Suprapubic skin (tissue), 4 donors: ENCODE measurements at places on chromosomes 16 and 17.

GRCh38 chr17:80943346-80944145 lies 48.1 kb upstream of the CHMP6 start:
- peak; percentile 50 for DNase-seq

DNA sequence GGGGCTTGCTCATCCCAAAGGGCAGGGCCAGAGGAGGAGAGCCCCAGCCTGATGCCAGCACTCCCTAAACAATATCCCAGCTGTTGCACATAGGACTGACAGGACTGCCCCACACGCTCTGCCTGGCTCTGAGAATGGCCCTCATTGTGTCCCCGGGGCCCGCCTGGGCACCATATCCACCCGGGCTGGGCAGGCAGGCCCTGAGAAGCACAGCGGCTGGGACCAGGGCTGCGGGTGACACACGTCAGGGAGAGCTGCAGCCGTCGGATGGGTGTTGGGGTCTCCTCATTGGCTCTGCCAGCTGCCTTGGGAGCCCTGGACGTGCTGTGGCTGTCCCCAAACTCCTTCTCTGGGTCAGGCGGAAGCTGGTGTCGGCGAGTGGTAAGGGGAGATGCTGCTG lies 4.2 kb downstream of the BCAR1 start:
- DNase-seq, result no peak

- DNase-seq, result no peak
Measured at GRCh38 chr17:38879878-38880665, 10.2 kb downstream of the LASP1 start.

GRCh38 chr16:69111216-69111875 lies 5.9 kb downstream of the HAS3 start:
- DNase-seq, result no peak

- DNase-seq, result no peak
Measured at GRCh38 chr16:85172455-85173145, 60.3 kb upstream of the CIBAR2 start.

DNA sequence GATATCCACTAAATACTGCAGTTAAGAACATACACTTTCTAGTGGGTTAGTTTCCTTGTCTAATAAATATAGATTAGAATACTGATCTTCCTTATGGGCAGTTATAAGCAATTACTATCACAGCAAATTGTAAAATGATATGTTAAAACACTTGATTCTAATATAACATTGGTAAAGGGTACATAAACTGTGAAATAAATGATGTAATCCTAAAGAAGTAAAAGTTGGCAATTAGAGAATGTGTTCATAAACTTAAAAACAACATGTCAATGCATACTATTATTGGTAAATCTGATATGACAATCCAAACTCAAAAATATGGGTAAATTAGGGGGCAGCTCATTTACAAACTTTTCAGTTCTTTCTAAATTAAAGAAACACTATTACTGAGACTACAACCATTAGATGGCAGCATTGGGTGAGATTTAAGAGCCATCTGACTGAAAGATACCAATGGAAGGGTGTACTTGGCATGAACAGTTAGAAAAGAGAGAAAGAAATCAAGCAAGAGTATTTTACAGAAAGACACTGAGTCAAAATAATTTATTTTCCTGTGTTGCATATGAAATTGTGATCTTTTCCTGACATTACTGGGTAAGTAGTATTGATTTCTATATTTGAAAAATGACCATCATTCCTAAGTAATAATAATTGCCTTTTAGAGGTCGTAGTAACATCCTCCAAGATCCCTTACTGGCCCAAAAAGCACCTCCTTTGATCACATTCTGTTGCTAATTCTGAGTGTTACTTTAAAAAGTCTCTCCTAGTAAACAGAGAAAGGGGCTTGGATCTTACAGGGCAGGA lies 119.6 kb downstream of the SPAG9 start:
- DNase-seq, result no peak

DNA sequence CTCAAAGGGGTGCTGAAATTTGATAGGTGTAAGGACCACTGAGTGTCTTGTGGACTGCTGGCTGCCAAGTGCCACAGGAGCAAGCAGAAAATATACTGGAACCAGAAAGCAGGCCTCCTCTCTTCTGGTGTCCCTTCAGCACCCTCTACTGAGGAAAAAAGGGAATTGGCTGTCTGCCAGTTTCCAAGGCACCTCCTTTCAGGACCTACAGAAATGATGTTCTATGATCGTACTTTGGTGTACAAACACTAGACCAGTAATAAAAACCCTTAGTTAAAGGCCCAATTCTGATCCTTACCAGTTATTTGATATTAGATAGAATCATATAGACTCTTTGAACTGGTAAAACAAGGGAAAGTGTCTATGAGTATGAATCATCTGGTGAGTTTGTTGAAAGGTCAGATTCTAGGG lies 35.8 kb upstream of the BCAS3 start:
- no peak for DNase-seq

DNA sequence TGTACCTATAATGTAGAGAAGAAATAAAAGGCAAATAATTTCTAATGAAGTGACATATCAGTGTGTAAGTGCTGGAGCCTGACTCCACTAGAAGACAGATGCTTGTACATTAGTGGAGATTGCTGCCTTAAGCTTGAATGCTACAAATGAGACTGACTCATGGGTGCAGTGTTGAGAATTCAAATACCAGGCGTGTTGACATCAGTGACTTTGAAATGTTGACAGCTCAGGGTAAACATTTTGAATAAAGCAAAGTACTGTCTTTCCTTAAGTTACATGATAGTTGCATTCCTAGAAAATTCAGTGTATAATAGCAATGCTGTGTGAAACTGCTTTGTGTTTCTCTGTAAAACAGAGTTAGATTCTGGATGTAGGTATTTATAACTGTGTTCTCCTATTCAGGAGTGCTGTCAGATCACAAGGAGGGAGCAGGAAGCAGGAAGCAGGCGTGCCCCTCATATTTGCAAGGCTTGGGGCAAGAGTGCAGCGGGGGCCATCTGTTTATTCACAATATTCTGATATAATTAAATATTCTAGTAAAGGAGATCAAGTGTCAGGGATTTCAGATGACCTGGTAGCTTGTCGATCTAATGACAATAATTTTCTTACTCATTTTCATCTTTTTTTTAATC lies 119.0 kb downstream of the SPECC1 start:
- DNase-seq, result no peak

DNA sequence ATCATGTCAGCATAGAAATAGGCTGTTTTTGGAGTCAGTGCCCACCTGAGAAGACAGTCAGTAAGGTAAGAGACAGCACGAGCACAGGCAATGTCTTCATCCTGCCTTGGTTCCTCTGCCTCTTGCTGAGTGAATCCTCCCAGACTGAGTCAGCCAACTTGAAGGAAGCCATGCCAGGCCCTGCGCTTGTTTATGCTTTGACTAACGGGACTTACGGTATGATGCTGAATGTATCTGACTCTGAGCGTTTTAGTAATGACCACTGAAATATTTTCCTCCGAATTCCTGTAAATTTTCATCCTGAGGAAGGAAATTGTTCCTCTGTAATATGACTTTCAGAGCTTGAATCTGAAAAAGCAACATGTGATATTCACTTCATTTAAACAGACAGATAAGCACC lies 18.0 kb downstream of the C17orf67 start:
- DNase-seq, result no peak

DNA sequence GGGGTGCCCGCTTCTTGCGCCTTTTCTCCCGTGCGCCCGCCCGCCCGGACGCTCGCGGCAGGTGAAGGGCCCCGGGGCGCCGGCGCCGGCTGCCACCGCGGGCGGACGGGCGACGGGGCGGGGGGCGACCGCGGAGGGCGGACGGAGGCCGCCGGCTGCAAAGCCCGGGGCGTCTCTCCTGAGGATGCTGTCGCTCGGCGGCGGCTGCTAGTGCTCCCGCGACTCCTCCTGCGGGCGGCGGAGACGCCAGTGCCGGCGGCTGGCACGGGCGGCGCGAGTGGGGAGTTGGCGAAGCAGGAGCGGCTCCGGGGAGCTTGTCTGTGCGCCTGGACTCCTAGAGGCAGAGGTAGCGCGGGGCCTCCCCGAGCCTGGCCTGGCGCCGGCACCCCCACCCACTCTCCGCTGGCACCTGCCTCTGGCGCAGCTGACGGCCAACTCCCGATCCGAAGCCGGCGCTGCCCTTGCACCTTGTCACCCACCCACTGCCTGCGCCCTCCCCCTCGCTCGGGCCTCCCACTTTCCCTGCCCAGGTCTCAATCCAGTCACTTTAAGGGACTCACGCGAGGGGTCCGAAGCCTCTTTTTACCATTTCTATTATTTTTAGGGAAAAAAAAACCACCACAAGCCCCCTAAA lies at the start of gene FAM20A:
TSS of gene FAM20A (minus strand) at position 437 of the 634 bp plus-strand sequence. CDS start 701 bp downstream, outside the sequence.
- peak; percentile 73 for DNase-seq
